Foreskin fibroblast (primary cell): ENCODE measurements at places on chromosomes 5 and 9.
A peak's percentile ranks its signal among the peaks of the same experiment; 100 is the strongest.

DNA sequence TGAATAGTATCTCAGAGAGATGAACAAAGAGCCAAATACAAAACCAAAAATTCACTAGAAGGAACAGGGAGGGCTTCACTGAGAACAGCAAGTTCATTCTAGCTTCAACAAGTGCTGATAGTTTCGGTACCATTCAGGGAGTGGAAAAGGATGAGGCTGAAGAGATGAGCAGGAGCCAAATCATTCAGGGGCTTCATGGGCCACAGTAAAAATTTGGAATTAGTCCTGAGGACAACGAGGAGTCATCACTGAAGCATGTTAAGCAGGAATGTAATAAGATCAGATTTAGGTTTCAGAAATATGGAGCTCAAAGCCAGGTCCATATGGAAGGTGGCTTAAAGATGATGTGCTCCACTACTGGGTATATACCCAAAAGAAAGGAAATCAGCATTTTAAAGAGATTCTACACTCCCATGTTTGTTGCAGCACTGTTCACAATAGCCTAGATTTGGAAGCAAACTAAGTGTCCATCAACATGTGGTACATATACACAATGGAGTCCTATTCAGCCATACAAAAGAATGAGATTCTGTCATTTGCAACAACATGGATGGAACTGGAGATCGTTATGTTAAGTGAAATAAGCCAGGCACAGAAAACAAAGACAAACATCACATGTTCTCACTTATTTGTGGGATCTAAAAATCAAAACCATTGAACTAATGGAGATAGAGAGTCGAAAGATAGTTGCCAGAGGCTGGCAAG lies 36.2 kb downstream of the SPOCK1 start:
- DNase-seq, result peak; percentile 21

DNA sequence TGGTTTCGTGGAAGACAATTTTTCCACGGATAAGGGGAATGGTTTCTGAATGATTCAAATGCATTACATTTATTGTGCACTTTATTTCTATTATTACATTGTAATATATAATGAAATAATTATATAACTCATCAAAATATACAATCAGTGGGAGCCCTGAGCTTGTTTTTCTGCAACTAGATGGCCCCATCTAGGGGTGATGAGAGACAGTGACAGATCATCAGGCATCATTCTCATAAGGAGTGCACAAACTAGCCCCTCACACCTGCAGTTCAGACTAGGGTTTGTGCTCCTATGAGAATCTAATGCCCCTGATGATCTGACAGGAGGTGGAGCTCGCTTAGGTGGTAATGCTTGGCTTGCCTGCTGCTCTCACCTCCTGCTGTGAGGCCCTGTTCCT lies 6.4 kb downstream of the ISCA1 start:
- peak; percentile 26 for DNase-seq

GRCh38 chr5:65961633-65962032 lies 35.3 kb downstream of the ERBIN start:
- peak; percentile 36 for DNase-seq

GRCh38 chr5:139821806-139822552 lies 26.4 kb downstream of the PSD2 start:
- no peak for DNase-seq

GRCh38 chr5:16894236-16895057 lies 41.6 kb downstream of the MYO10 start:
- peak; percentile 70 for DNase-seq

- DNase-seq, result peak; percentile 46
Observed at GRCh38 chr5:90783460-90784333, 225.1 kb downstream of the ADGRV1 start.

GRCh38 chr5:5499442-5499841 lies 77.0 kb downstream of the ICE1 start:
- no peak for DNase-seq

GRCh38 chr5:100840789-100841188 lies 62.3 kb downstream of the ST8SIA4 start:
- no peak for DNase-seq

GRCh38 chr5:156037151-156037909 lies 289.6 kb upstream of the SGCD start:
- DNase-seq, result no peak

DNA sequence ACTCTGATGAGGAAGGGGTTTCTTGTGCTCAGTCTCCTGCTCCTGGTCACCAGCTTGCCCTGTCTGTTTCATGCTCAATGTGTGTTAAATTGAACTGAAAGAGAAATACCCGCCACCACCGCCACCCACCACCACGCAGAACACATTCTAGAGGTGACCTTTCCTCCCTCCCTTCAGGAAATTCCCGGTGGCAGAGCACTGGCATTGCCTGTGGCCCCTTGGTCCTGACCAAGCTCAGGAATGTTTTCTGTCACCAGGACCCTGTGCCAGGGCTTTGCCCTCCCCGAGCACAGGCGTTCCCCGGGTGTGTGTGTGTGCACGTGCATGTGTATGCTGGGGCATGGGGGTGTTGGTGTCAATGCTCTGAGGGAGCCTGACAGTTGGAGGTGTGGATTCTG lies 10.2 kb upstream of the SLC25A51 start:
- DNase-seq, result no peak

DNA sequence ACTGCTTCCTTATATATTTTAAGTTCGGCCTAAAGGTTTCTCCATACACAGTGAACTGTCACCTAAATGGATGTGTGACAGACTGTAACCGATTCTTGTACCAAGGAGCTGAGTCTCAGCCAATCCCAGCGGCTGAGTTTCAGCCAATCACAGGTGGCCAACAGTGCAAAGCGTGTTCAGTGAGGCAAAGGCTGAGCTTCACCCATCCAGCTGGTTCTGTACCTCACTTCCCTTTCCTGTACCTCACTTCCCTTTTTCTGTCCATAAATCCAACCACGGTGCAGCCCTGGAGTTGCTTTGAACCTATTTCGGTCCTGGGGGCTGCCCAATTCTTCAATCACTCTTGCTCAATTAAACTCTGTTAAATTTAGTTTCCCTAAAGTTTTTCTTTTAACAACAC lies 15.7 kb upstream of the TBC1D9B start:
- no peak for DNase-seq

- DNase-seq, result no peak
Observed at GRCh38 chr5:113299591-113299990, 135.2 kb downstream of the TSSK1B start.

DNA sequence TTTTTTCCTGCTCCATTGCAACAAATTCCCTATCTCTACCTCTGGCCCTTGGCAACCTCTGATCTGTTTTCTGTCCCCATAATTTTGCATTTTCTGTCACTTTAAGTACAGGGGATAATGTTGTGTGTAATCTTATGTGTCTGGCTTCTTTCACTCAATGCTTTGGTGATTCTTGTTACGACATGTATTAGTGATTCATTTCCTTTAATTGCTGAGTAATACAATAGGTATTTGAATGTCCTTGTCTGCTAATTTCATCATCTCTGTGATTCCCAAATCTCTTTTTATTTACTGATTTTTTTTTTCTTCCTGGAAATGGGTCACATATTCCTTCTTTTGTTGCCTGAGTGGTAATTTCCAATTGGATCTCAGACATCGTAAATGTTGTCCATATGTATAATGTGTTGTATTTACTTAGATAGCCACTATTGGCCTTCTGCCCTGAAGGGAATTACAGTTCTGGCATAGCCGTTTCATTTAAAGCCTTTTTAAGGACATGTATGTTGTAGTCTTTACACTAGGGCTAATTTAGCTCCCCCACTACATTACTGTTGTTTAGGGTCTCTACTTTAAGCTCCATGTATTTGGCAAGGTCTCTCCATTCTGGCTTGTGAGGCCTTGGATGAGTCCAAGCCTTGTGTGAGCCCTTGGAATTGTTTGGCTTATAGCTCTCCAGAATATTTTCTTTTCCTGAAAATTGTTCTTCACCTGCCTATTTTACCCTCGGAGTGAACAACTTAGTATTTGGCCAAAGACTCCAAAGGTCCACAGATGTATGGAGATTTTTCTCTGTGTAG lies 683.8 kb downstream of the LRRC70 start:
- peak; percentile 76 for DNase-seq

DNA sequence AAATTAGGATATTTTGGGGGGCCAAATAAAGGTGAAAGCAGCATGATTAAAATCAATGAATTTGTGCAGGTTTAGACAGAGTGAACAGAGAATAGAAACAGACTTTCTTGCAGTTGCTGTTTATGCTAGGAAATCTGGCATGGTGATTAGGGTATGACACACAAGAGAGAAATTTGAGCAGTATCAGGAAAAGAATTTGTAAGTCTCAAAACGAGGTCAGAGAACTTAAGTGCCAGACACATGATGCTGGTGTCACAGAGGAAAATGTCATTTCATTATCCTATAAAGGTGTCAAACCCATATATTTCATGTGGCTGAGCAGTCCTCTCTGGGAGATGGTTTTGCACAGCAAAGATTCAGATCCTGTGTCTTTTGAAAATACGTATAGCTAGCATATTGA lies 15.7 kb downstream of the LVRN start:
- DNase-seq, result peak; percentile 80

DNA sequence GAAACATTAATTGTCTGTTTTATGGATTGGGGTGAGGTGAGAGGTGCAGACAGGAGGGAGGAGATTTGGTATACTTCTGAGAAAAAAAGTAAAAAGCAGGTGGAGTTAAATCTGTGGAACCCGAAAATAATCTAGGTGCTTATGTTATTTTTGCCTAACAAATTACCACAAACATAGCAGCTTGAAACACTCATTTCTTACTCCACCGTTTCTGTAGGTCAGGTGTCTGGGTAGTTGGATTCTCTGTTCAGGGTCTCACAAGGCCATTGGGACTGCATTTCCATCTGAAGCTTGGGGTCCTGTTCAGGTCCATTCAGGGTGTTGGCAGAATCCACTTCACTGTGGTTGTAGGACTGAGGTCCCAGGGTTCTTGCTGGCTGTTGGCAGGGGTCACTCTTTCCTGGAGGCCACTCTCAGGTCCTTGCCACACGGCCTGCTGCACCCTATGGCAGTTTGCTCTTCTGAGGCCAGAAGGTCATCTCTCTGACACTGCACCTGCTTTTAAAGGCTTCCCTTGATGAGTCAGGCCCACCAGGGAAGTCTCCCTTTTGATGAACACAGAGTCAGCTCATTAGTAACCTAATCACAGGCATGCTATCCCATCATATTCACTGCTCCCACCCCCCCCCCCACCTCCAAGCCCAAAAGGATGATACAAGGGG lies 82.2 kb downstream of the TRIO start:
- no peak for DNase-seq

GRCh38 chr5:163509291-163509951 lies 4.0 kb downstream of the MAT2B start:
- DNase-seq, result peak; percentile 70

DNA sequence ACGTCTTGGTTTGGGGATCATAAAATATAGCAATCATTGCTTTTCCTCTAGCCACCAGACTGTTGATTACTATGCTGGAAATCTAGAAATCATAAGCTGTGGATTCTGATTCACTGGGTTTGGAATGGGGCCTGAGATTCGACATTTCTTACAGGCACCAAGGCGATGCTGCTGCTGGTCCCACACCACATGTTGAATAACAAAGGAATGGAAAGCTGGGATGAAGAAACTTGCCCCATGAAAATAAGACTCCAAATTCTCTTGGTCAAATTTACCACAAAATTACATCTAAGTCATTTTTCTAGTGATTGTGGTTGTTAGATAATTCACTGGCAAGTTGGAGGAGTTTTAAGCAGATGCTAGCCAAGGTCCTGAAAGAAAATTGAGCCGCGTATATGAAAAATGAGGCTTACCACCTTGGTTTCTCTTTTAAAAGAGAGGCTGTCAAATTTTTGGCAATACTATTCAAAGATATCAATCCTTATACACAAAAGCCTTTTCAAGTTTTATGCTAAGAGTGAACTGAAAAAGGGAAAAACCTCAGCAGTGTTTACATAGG lies 23.0 kb upstream of the MEIKIN start:
- no peak for DNase-seq

- no peak for DNase-seq
Observed at GRCh38 chr9:35882996-35883395, 12.8 kb upstream of the OR13J1 start.

DNA sequence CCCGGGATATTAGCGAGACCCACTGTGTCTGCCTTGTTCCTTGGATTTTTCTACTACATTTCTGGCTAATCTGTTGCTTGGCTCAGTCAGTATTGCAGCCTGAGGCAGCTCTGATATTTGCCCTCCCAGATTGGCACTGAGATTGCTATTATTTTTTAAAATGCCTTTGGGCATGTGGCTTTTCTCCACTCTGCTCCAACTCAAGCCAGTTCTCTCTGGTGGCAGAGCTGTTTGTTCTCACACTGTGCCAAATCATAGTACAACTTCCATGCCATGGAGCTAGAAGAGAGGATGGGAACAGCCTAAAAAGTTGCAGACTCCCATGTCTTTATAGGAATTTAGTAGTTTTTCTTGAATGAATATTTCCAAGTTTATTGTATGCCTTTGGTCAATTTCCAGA lies 155.9 kb upstream of the ATP10B start:
- DNase-seq, result no peak

DNA sequence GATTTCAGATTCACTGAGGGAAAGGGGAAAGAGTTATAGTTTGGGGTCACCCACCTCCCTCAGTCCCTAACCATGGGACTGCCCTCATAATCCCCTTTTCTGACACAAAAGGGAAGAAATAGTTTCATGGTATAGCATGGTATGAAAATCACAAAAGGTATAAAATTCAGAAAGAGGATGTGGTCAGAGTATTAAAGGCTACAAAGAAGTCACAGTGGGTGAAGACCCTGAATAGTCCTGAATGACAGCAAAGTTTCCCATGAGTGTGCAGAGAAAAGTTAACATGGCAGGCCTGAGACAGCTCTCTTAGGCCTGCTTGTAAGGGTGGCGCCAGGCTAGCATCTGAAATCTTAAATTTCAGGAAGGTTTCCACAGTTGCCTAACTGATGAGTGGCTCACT lies 290.6 kb upstream of the ZNF608 start:
- DNase-seq, result no peak

GRCh38 chr5:129361441-129362025 lies 98.6 kb upstream of the ADAMTS19 start:
- peak; percentile 54 for DNase-seq

- DNase-seq, result no peak
Observed at GRCh38 chr9:113199683-113200329, 21.3 kb downstream of the FKBP15 start.

GRCh38 chr5:149802008-149802680 lies 72.0 kb downstream of the PPARGC1B start:
- DNase-seq, result no peak

DNA sequence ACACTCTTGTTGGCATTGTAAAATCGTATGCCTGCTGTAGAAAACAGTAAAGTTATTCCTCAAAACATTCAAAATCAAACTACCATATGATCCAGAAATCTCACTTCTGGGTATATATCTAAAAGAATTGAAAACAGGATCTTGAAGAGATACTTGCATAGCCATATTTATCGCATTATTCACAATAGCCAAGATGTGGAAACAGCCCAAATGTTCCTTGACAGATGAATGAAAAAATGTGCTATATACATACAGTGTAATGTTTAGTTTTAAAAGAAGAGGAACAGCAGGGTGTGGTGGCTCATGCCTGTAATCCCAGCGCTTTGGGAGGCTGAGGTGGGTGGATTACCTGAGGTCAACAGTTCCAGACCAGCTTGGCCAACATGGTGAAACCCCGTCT lies 234.1 kb upstream of the DAB2 start:
- peak; percentile 24 for DNase-seq
